ENCODE measurements at places on chromosomes 5 and 9.

DNA sequence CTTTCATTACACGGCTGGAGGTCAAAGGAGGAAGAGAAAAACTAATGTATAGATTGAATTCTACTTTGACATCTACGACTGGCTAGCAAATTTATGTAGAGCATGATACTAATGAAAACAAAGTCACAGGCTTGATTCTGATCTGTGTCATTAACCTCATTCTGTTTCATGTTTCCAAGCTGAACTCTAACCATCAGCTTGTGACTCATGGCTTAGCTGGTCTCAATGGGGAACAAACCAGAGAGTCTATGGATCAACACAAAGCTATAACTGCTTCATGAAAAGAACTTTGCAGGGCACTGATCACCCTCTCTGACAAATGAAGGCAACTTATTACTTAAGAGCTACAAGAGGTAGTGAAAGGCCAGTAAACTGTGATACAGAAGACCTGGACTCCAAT, 23.6 kb upstream of the PDE4D start:
- DNase-seq: no peak

DNA sequence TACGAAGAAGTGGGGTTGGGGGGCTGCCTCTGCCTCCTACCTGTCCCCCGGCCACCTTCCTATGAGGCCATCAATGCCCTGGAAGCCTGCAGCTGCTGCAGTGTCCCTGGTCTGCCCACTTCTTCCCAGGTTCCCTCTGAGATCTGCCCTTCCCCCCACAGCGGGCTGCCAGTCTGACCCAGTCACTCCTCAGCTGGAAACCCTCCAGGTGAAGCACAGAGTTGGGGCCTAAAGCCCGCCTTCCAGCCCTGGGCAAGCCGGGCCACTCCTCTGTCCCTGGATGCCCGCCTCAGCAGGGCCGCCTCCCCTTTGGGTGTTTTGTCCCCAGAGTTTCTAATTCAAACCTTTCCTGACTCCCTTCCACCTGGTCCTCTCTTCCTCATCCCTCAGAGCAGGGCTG, 137.0 kb downstream of the RXRA start:
- no peak for DNase-seq

DNA sequence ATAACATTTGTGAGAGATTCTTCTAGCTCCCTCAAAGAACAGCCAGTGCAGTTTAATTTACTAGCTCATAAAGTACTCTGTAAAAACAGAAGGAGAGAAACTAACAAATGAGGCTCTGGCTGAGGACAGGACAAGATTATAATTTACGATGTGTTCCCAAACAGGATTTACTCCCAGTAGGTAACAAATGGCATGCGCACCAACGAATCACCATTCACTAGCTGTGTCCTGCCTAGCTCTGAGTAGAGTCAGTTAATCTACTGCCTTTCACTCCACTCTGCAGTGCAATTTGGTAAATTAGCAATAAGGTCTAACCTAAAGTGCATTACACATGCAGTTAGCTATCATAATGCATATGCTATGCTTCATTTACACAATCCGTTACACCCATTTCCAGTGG, 497.4 kb upstream of the CCNG1 start:
- no peak for DNase-seq

GRCh38 chr5:74865256-74865803, 857 bp downstream of the FAM169A start:
- no peak for DNase-seq

GRCh38 chr5:139748505-139748826, 47.1 kb upstream of the PSD2 start:
- no peak for DNase-seq

DNA sequence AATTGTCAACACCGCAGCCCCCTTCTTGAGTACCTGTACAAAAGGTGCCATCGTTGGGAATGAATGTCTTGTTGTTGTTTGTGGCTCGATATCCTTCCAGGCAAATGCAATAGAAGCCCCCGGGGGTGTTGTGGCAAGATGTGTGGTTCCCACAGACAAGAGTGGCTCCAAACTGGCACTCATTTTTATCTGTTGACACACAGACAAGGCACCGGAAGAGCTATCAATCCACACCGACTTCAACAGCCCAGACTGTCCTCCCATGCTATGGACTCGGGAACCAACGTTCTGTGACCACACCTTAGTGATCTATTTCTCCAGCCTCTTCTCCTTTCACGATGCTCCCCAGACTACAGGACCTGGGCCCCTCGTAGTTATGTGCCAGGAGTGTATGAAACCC, 25.9 kb downstream of the SUSD1 start:
- no peak for DNase-seq

DNA sequence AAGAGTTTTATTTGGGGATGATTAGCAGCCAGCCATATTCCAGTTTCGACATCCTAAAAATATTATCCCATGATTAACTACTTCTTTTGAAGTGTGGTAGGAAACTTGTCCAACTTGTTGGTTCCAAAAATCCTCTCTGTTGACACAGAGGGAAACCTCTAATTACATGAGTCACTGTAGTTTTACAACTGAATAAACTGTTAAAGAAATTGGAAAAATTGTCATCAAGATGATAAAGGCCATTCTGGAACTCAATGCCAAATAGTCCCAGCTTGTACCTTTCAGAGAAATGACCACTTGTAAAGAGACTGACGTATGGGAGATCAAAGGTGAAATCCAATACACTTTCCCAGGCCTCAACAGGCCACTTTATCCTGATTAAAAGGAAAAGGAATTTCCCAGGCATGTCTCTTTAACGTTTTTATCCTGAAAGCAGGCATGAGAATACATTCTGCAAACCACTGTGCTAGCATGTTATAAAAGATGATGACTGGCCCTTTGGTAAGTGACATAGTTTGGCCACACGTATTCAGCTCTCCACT, 261.6 kb downstream of the GLIS3 start:
- DNase-seq: no peak

GRCh38 chr9:5874048-5874447, 16.6 kb upstream of the MLANA start:
- no peak for DNase-seq

DNA sequence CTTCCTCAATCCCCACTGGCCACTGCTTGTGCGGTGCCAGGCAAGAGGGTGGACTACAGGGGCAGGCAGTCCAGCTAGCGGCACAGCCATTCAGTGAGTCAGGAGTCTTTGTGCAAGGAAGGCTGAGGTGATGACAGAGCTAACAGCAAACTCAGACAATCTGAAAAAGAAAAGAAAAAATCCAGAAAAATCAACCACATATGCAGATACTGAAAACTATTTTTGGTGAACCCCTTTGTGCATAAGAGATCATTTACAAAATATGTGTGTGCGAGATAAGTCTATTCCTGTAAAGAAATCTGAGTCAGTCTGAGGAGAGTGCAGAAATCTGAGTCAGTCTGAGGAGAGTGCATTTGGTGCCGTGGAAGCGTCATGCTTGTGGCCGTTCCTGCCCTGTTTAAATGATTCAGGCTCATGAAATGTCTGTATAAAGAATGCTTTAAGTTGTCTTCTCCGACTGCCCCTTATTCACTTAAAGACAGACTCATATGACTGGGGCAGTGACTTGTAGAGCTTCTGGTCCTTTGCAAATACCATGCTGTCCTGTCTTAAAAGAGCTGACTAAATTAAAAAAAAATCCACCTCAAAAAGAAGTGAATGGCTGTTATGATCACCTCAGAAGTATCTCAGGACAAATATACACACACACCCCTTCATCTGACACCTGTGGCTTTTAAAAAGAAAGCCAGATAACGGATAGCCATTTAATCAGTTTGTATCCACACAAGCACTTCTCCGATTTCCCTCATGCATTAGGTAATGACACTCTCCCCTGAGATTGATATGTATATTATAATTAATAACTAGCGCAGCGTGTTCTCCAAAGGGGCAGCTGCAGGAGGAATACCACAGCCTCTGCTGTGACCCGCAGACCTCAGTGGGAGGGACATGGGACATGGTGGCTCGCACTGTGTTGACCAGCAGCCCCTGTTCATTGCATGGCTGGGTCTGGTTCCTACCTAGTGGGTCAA, 47.3 kb downstream of the TRIO start:
- no peak for DNase-seq

- DNase-seq: no peak
These were observed 342.5 kb downstream of the SPATA31D1 start for GRCh38 chr9:82331079-82331478.

DNA sequence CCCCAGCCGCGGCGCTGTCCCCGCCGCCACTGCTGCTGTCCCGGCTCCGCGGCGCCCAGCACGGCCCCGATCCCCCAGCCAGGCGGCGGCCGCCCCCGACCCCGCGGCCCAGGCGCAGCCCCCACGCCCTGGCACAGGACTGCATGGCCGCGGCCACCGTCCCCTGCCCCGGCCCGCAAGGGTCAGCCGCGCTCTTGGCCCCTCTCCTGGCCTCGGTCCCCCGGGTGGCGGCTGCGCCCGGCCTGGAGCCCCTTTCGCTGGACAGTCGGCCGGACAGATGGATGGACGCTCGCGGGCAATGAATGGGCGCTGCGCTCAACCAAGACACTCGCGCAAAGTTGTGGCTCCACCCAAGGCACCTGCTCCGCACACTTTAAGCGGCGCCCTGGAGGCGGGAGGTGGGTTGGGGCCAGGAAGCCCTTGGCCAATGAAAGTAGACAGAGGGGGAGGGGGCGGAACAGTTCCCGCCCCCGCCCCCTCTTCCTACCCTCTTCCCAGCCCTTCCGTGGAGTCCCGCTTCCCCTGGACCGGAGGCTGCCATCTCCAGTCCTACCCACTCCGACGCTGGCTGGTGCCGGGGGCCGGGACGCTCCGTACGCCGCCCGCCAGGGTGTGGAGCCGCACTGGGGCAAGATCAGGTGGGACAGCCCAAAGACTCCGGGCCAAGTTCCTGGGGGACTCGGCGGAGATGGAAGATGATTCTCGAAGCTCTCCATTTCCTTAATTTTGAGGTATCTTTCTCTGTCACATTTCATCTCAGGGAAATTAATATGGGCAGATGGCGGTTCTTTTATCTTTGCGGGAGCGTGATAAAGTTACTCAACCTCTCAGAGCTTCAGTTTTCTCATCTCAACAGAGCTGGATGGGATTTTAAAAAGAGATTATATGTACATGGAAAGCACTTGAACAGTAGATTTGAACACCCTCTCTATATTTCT, at the start of gene GLDC:
GLDC (minus strand) TSS at position 375 of the 938 bp plus-strand sequence; CDS start at position 145, 230 bp downstream.
- DNase-seq: peak; percentile 47

DNA sequence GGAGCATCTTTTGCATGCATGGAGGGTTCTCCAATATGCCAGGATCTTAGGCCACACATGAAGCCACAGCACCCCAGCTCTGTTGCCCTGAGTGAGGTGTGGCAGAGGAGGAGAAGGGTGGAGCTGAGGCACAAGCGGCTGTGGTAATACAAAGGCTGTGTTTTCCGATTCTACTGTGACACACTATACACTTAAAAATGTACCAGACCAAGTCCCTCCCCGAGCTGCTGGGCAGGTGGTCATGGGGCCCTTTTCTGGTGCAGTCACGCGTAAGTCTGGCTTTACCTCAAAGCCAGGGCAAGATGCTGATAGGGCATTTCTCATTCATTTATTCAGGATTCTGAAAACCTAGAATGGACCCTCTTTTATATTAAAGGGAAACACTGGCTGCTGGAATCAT, 3.7 kb downstream of the ADGRV1 start:
- DNase-seq: no peak

DNA sequence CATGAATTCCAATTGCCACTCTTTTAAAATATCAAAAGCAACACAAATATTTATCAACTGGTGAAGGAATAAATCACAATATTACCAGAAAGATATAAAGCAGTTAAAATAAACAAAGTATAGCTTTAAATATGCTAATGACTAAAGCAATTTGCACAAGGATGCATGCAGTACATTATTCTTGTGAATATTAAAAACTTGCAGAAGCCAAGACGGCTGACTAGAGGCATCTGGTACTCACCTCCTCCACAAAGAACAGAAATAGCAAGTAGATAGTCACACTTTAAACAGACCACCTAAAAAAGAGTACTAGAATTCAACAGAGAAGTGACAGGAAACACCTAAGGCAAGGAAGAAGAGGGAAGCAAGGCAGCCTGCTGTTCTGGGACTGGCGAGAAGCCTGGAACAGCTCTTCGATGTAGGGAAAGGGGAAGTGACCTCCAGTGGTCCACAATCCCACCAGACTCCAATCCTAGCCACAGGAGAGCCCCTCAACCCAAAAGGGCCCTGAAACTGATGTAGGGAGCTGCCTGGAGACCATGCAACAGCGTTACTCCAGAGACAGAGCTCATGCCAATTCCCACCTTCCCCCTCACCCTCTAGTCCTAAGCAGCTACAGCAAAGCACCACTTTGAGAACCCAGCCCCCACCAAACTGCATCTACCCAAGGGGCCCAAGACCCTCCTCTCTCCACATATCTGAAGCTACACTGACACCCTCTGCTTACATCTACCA, 86.3 kb downstream of the LPAR1 start:
- no peak for DNase-seq

GRCh38 chr5:113510836-113511451, 2.5 kb upstream of the YTHDC2 start:
- no peak for DNase-seq

DNA sequence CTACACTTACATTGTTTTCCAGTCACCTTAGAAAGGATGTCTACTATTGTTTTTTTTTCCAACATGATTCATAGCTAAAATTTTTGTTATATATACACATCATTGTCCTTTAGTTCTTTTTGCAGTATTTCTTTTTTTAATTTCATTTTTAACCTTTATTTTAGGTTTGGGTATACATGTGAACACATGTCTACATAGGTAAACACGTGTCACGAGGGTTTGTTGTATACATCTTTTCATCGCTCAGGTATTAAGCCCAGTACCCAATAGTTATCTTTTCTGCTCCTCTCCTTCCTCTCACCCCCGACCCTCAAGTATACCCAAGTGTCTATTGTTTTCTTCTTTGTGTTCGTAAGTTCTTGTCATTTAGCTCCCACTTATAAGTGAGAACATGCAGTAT, 19.0 kb downstream of the IFNA5 start:
- no peak for DNase-seq

- no peak for DNase-seq
These were observed 41.3 kb downstream of the RAPGEF1 start for GRCh38 chr9:131698618-131698985.

DNA sequence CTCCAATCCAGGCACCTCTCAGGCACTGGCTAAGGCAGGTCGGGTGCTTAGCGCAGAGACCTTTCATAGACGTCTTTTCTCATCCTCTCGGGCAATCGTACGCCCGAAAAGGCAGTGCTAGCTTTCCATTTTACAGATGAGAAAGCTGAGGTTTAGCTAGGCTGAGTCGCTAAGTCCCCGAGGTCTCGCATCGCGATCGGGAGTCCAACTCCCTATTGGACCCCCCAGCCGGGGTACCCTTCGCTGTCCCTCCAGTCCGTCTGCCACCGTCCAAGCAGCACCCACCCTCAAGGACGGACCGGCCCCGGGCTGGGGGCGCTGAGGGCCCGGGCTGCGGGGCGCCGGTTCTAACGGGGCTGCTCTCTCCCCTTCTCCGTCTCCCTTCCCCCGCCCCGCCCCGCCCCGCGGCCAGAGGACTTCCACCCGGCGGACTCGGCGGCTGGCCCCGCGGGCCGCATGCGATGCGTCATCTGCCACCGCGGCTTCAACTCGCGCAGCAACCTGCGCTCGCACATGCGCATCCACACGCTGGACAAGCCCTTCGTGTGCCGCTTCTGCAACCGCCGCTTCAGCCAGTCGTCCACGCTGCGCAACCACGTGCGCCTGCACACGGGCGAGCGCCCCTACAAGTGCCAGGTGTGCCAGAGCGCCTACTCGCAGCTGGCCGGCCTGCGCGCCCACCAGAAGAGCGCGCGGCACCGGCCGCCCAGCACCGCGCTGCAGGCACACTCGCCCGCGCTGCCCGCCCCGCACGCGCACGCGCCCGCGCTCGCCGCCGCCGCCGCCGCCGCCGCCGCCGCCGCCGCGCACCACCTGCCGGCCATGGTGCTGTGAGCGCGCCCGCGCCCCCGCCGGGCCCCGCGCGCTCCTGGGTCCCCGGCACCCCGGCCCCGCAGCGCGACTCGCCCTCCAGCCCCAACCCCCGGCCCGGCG, 12.5 kb upstream of the EXOSC2 start:
- peak; percentile 51 for DNase-seq
